Thoracic aorta (tissue), 2 donors: ENCODE measurements at places on chromosomes 5 and 9. TPM values are rescaled to one million over a fixed set of nuclear protein-coding genes. Genes with fewer than 3 reads are reported as not detected.

GRCh38 chr5:78730300-78731094, 81.9 kb upstream of the LHFPL2 start:
- H3K4me1 ChIP-seq: no peaks in the 10 kb centered on the region
- H3K27ac ChIP-seq: no peak overlapping the region
- H3K27me3 ChIP-seq: no peaks in the 10 kb centered on the region
- H3K4me3 ChIP-seq: no peak overlapping the region
- no peaks in the 10 kb centered on the region for H3K36me3 ChIP-seq

DNA sequence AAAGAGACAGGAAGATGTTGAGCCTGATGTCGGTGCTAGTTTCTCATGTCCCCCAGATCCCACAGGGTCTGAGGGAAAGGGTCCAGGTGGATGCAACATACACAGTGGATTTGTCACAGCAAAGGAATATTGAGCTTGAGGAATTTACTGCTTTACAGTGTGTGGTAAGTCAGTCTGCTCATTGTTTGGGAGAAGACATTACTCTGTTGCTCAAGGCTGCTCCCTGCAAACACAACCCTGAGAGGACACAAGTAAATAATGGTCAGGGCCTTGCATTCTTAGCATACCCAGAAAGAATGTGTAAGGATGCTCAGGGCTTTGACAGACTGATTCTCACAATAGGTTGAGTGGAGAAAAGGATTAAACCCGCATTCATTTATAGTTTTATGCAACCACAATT, 7.3 kb upstream of the MAN2A1 start:
- no peak overlapping the region for H3K27ac ChIP-seq
- no peaks in the 10 kb centered on the region for H3K4me1 ChIP-seq
- no peaks in the 10 kb centered on the region for H3K36me3 ChIP-seq
- no peak overlapping the region for H3K4me3 ChIP-seq
- H3K27me3 ChIP-seq: no peaks in the 10 kb centered on the region
- no peak for DNase-seq

DNA sequence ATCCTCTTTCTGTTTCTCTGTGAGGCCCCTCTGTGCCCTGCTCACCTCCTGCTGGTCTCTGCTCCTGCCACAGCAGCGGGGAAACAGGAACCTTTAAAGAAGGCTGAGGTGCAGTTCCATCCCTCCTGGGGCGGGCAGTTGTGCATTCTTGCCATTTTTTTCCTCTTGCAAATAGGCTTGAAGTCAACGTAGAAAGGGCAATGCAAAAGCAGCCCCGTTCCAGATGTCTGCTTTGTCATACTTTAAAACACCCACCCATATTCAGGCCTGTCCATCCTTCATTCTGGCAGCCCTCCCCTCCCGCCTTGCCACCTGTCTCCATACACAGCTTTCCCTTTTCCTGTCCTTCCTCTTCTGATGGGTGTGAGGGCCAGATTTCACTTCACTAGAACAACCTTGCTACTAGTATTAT, 65.4 kb upstream of the KLF9 start:
- H3K27ac ChIP-seq: peak overlapping the region; percentile 96
- H3K27me3 ChIP-seq: no peaks in the 10 kb centered on the region
- no peaks in the 10 kb centered on the region for H3K36me3 ChIP-seq
- peak overlapping the region; percentile 47 for H3K4me3 ChIP-seq

- H3K27me3 ChIP-seq: no peaks in the 10 kb centered on the region
- H3K4me3 ChIP-seq: no peak overlapping the region
- no peak overlapping the region for H3K27ac ChIP-seq
- no peak for DNase-seq
These were observed 18.6 kb upstream of the PLIN2 start for GRCh38 chr9:19145881-19146280.

- no peak overlapping the region for H3K27ac ChIP-seq
- H3K27me3 ChIP-seq: no peaks in the 10 kb centered on the region
- H3K36me3 ChIP-seq: no peaks in the 10 kb centered on the region
These were observed 117.5 kb downstream of the SLC1A3 start for GRCh38 chr5:36723912-36724311.

DNA sequence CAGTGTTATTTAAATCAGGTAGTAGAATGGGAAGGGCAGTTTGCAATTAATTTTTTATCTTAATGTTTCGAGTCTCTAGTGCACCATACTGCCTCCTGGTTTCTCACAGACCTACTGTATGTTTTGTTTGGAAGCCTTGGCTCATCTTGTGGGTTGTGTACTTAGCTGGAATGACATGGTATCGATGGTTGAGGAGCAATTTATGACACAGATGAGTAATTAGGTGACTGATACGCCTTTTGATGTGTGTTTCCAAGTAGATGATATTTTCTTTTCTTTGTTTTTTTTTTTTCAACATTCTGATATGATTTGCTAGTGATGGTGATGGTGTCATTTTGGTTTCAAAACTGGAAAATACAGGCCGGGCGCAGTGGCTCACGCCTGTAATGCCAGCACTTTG, 16.1 kb downstream of the BASP1 start:
- no peak overlapping the region for H3K27ac ChIP-seq
- no peak overlapping the region for H3K4me3 ChIP-seq
- H3K36me3 ChIP-seq: no peaks in the 10 kb centered on the region
- no peaks in the 10 kb centered on the region for H3K27me3 ChIP-seq

DNA sequence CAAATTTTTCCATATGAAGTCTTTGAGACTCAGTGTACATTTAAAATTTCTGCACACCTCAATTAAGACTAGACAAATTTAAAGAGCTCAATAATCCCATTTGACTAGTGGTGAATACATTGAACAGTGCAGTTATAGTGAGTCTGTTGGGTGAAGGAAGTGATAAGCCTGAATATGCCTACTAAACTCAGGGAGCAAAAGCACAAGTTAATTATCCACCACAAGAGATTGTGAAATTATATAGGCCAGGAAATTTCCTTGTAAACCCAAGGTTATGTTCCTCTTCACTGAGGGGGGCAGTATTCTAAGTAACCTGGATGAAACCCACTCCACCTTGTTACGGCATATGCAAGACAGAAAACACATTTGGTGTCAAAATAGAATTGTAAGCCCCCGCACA, 612.9 kb upstream of the DAB2 start:
- H3K4me1 ChIP-seq: no peaks in the 10 kb centered on the region
- no peaks in the 10 kb centered on the region for H3K36me3 ChIP-seq
- no peak for DNase-seq
- no peak overlapping the region for H3K4me3 ChIP-seq
- no peak overlapping the region for H3K27ac ChIP-seq
- peaks cover 3% of the 10 kb centered on the region for H3K27me3 ChIP-seq

The C5orf52 gene
- total RNA-seq: not detected

The MTX3 gene
- total RNA-seq: 16.7 TPM

The PCDHGC4 gene
- total RNA-seq: 6.4 TPM

The ALDH7A1 gene
- 17.6 TPM for total RNA-seq

The PCSK1 gene
- total RNA-seq: 3.2 TPM
